ENCODE measurements at places on chromosomes 16 and 17.

DNA sequence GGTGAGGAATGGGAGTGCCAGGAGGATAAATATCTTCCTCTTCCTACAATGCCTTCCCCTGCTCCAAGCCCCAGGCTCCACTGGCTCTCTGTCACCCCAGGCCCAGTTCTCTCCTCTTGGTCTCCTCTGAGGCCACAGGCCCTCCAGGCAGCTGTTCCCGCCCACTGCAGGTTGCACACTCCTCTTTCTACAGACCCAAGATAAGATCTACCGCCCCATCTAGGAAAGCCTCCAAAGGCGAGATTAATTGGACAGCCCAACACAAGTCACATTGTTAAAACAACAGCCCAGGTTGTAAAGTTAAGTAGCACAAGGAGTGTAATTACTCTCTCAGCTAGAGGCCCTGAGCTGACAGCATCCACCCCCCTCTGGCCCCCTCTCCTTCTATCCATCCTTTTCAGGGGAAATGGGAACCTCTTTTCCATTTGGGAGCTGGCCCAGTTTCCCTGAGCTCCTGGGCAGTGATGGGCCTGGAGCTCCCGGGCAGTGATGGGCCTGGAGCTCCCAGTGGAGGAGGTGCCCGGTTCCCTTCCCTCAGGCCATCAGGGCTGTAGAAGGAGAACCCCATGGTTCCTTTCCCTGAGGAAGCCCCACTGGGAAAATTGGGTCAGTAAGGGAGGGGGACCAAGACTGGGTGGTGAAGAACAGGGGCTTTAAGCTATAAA, 7.3 kb downstream of the DLX4 start:
- DNase-seq = no peak

- DNase-seq = no peak
Measured at GRCh38 chr16:72764015-72764654, 283.8 kb downstream of the ZFHX3 start.

- no peak for DNase-seq
Measured at GRCh38 chr17:70318051-70318450, 148.7 kb downstream of the KCNJ2 start.

DNA sequence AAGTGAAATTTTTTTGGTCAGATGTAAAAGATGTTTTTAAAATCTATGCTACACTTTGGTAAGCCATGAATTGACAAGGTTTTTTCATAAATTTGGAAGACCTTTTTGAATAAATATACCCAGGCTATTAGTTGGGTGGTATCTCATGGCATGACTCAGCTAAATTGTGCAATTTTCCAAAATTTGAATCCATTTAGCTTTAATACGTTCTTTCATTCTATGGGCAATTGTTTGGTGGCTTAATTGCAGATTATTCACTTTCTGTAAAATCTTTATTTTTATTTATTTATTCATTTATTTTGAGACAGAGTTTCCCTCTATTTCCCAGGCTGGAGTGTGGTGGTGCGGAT, 82.8 kb upstream of the TNRC6A start:
- no peak for DNase-seq

GRCh38 chr16:79887541-79888540, 287.3 kb upstream of the MAF start:
- no peak for DNase-seq

DNA sequence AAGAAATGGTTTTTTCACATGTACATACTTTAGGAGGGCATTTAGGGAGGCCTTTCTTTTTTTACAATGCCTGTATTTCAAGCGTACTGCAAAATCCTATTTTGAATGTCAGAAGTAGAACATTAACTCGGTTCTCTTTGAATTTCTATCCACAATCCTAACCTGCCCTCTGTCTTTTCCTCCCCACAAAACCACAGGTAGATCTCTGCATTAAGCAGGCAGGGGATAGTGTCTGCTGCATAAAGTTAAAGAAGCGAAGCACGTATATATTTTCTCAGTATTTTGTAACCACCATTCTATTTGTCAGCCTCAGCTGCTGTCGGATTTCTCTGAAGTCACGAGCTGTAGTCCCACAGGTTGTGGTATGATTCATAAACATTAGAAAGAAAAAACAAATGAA, 137.5 kb downstream of the SHISA6 start:
- no peak for DNase-seq

GRCh38 chr17:41322094-41322902, 6.8 kb upstream of the KRTAP17-1 start:
- DNase-seq = peak; percentile 63

- no peak for DNase-seq
Measured at GRCh38 chr17:60749050-60749449, 71.4 kb downstream of the BCAS3 start.

- no peak for DNase-seq
Measured at GRCh38 chr16:13435873-13436474, 484.0 kb upstream of the ERCC4 start.

DNA sequence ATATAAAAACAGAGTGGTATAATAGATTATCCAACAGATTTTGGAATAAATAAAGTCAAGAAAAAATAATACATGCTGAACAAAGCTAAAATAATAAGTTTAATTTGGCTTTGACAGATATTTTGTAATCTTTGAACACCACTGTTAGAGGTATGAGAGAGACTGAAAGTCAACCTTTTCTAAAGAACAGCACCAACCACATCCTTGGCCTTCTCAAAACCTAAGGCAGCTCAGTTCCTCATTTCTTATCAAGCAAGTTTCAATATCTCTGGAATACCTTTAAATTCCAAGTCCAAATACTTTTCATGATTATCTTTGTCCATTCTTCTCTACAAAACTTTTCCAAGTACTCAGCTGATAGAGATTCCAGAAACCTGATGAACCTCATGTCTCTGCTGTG, 1603.8 kb downstream of the CDH8 start:
- DNase-seq = no peak

GRCh38 chr16:61836804-61837393, 199.3 kb downstream of the CDH8 start:
- DNase-seq = no peak

GRCh38 chr16:82741073-82741615, 114.4 kb downstream of the CDH13 start:
- DNase-seq = peak; percentile 67

DNA sequence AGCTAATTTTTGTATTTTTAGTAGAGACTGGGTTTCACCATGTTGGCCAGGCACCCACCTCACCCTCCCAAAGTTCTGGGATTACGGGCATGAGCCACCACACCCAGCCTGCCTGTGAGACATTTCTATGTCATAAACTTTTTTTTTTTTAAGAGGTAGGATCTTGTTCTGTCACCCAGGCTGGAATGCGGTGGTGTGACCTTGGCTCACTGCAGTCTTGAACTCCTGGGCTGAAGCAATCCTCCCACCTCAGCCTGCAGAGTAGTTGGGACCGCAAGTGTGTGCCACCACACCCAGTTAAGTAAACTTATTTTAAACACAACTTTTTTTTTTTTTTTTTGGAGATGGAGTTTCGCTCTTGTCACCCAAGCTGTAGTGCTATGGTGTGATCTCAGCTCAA, 47.2 kb downstream of the SCNN1G start:
- no peak for DNase-seq

DNA sequence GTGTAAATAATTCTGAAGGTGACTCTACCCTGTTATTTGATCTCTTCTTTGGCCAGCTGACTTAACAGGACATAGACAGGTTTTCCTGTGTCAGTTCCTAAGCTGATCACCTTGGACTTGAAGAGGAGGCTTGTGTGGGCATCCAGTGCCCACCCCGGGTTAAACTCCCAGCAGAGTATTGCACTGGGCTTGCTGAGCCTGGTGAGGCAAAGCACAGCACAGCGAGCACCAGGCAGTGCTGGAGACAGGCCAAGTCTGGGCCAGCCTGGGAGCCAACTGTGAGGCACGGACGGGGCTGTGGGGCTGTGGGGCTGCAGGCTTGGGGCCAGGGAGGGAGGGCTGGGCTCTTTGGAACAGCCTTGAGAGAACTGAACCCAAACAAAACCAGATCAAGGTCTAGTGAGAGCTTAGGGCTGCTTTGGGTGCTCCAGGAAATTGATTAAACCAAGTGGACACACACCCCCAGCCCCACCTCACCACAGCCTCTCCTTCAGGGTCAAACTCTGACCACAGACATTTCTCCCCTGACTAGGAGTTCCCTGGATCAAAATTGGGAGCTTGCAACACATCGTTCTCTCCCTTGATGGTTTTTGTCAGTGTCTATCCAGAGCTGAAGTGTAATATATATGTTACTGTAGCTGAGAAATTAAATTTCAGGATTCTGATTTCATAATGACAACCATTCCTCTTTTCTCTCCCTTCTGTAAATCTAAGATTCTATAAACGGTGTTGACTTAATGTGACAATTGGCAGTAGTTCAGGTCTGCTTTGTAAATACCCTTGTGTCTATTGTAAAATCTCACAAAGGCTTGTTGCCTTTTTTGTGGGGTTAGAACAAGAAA, 5.1 kb downstream of the STH start:
- no peak for DNase-seq

DNA sequence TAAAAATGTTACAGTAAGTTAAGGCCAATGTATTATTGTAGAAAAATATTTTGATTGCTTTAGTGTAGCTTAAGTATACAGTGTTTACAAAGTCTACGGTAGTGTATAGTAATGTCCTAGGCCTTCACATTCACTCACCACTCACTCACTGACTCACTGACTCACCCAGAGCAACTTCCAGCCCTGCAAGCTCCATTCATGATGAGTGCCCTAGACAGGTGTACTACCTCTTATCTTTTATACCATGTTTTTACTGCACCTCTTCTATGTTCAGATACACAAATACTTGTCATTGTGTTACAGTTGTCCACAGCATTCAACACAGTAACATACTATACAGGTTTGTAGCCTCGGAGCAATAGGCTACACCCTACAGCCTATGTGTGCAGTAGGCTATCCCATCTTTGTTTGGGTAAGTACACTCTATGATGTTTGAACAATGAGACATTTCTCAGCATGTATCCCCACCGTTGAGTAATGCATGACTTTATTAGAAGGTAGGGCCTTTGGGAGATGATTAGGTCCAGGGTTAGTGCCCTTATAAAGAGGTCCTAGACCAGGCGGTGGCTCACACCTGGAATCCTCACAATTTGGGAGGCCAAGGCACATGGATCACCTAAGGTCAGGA, 117.8 kb downstream of the SLC39A11 start:
- DNase-seq = no peak

DNA sequence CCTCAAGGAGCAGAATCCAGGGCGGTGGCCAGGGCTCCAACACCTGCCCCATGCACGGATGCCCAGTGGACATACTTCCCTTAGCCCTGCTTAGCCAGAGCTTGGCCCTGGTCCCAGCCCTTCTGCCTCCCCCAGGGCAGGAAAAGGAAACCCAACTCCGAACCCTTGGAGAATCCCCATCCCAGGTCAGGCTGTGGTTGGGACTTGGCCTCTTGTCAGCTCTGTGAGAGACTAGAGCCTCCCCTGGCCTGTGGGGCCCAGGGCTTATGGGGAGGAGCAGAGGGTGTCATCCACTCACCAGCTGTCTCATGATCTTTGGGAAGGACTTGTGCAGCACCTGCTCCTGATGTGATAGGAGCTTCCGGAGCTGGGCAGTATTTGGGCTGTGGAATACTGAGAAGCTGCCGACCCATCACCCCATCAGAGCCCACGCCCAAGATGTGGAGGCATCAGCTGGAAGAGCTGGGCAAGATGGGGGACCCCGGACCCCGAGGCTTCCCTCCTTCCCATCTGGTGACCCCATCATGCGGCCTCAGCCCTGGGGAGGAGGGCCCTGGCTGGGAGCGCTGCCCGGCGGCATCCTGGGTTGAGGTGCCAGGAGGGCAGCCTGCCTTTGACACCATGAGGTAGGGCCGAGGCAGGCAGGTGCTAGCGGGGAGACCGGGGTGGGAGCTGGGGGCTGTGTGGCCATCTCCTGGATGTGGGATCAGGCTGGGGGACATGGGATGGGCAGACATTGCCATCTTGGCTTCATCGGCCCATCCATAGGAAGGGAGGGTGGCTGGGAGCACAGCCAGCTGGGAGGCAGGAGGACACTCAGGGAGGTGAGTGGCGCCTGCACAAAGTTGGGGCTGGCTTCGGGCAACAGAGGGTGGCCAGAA, 45.1 kb downstream of the TNFRSF13B start:
- DNase-seq = no peak

DNA sequence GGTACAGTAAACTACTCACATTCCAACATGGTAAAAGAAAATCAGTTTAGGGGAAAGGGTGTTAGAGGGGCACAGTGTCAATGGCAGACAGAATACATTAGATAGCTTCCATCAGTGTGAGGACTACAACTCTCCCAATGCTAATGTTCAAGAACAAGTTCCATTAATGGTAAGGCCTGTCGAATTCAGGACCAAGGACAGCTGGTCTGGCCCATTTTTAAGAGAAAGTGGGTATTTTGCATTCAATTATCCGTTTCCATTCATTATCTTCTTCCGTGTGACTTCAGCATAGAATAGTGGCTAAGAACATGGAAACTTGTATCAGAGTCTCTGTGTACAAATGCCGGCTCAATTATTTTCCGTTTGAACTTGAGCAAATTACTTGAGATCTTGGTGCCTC, 98.4 kb downstream of the XYLT1 start:
- no peak for DNase-seq

- DNase-seq = no peak
Measured at GRCh38 chr16:8966817-8967131, 3.1 kb upstream of the USP7 start.

DNA sequence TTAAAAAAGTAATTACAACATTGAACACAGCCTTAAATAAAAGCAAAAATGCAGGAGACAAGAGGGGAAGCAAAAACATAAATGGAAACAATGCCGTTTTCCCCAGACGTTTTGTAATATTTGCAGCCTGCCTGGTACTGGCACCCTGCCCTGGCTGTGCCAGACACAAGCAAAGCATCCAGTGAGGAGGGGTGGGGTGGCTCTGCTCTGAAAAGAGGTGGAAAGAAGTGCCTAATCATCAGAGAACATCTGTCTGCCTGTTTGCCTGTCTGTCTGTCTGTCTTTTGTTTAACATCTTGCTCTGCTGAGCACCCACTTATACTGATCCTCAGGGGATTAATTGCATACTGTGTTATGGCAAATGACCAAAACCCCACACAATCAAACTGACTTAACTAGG, 62.7 kb downstream of the C16orf82 start:
- no peak for DNase-seq

GRCh38 chr16:2614761-2615191, 67.5 kb upstream of the KCTD5 start:
- no peak for DNase-seq

DNA sequence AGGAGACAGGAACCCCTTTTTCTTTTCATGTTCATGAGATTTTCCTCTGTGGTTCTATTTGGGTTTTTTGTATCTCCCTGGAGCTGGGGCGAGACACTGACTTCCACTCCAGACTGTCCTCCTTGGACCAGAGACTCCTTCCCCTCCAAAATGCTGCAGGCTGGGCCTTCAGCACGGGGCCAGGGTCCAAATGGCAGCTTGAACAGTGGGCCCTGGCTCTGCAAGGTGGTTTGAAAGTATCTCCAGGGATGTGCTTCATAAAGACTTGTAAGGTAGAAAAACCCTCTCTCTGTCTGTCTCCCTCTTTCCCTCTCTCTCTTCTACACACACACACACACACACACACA, 236.1 kb downstream of the ZNF423 start:
- DNase-seq = no peak

- peak; percentile 36 for DNase-seq
Measured at GRCh38 chr17:69473841-69474831, 59.6 kb downstream of the MAP2K6 start.

- DNase-seq = no peak
Measured at GRCh38 chr17:66467766-66468165, 165.4 kb downstream of the PRKCA start.

All from HFF-Myc (cell line).